ENCODE measurements at places on chromosomes 5 and 9.

DNA sequence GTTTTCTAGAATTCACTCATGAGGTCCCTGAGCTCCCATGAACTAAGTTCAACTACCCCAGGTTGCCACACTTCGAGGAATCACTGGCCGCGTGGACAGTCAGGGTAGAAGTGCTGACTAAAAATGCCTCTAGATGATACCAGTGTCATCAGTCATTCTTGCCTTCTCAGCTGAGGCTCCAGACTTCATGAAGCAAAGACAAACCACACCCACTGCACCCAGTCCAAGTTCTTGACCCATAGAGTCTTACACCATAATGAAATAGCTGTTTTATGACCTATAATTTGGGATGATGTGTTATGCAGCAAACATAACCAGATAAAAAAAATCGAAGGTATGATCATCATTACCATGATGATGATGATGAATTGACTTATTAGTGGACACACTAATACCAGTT is 632.9 kb upstream of the TLE4 start:
- DNase-seq: no peak

- DNase-seq: no peak
Observed at GRCh38 chr5:157290156-157290980, 24.4 kb downstream of the CYFIP2 start.

DNA sequence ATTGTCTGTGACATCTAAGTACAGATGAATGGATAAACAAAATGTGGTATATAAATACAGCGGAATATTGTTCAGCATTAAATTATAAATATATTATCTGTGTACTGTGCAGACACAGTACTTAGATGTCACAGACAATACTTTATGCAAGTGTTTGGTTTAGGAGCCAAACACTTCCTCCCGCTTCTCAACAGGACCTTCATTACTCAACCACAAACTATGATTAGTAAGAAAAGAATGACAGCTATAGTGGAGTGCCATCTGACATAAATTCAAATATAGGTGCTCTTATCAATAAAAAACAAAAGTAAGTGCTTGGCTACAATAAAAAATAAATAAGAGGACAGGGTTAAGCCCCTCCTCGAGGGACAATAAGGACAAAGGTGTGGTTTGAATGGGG is 38.9 kb upstream of the STX17 start:
- no peak for DNase-seq

GRCh38 chr5:126973193-126973592 is 57.2 kb downstream of the MARCHF3 start:
- no peak for DNase-seq

DNA sequence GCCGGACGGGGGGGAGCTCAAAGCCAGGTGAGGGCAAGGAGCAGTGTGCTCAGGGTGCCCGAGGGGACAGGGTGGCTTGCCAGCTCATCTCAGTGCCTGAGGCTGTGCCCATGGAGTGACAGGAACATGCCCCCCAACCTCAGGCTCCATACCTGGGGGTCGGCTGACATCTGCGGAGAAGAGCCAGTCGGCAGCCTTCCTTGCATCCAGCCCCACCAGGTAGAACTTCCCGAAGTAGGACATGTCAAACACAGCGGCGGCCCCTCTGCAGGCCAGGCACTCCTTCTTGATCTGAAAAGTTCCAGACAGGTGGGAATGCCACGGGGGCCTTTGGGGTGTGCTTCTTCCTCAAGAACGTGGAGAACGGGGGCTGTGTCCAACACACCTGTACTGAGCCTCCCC is 42.1 kb downstream of the SARDH start:
- no peak for DNase-seq

- peak; percentile 77 for DNase-seq
Observed at GRCh38 chr9:71120501-71121247, 747 bp downstream of the TRPM3 start.

DNA sequence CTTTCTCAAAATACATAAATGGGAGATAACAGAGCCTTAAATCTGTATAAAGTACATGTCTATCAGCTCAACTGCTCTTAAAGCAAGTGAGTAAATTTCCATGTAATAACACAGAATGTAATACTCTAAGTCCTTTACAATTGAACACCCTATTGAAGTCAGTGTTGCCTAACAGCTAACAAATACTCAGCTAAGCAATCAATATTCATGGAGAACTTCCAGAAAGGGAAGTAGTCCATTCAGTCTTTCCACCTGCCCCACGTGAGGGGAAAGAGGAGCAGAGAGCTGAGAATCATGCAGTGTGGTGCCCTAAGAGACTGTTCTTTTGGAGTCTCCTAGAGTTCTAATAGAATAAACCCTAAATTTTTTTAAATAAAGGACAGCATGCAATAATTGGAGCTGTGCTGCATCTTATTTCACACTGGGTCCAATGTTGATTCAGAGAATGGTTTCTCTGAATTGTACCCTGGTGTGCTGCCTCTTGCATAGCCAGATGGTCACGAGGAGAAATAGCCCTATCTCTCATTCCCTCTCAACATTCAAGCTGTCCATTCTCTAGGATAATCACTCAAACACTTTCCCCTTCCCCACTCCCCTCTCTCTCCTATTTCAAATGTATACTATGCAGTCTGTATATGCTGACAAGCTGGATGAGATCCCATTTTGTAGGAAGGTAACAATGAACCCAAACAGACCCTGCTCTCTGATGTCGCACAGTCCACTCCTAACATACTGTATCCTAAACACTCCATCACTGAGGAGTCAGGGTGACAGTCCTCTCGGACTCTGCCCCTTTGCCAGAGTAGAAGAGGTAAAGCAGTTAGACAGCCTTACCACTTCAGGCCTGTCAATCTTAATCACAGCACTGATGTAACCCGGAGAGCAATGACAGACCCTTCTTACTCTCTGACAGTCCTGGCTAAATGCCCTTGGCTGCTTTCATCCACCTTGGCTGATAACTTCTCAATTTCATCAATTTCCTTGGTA is 134.8 kb downstream of the EPB41L4A start:
- no peak for DNase-seq

GRCh38 chr9:72589667-72590521 is 68.5 kb downstream of the TMC1 start:
- DNase-seq: no peak

DNA sequence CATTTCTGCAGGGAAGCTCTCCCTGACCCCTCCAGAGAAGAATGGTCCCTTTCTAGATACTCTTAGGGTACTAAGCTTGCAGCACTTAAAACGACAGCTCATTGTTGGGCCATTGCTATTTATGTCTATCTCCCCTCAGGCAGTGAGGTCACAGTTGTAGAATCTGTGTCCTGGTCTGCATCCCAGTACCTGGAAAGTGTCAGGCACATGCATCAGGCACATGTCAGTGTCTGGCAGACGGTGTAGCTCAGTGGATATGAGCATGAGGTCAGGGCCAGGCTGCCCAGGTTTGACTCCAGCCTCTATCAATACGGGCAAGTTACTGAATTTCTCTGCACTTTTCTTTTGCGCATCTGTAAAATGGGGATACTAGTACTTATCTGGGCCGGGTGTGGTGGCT is 22.2 kb upstream of the EEIG1 start:
- DNase-seq: no peak

- no peak for DNase-seq
Observed at GRCh38 chr5:147065071-147065470, 169.8 kb upstream of the STK32A start.

DNA sequence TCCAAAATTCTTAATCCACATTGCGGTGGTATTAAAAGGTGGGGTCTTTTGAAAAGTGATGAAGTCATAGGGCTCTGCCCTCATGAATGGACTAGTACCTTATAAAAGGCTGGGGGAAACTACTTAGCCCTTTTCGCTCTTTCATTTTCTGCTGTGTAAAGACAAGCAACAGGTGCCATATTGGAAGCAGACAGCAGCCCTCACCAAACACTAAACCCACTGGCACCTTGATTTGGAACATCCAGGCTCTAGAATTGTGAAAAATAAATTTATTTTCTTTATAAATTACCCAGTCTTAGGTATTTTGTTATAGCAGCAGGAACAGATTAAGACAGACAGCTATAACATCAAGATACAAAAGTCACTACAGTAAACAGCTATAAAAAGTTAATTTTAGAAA is 12.8 kb downstream of the PJA2 start:
- no peak for DNase-seq

DNA sequence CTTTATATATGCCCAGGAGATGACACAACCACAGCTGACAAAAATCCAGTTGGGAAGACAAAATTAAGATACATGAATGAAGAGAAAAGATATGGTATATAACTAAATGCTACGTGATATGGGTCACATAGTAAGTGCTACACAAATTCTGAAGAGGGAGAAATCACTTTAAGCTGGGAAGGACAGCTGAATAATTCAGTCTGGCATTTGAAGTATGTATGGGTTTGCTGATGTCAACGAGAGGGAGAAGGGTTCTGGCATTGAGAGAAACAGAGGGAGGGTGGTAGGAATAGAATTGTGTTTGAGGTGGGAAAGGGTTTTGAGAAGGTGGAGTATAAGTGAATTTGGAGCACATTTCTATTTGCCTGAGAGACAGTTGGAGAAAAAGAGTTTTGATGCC is 6.7 kb upstream of the SLIT3 start:
- no peak for DNase-seq

GRCh38 chr5:130035388-130035787 is 131.1 kb downstream of the CHSY3 start:
- DNase-seq: no peak

DNA sequence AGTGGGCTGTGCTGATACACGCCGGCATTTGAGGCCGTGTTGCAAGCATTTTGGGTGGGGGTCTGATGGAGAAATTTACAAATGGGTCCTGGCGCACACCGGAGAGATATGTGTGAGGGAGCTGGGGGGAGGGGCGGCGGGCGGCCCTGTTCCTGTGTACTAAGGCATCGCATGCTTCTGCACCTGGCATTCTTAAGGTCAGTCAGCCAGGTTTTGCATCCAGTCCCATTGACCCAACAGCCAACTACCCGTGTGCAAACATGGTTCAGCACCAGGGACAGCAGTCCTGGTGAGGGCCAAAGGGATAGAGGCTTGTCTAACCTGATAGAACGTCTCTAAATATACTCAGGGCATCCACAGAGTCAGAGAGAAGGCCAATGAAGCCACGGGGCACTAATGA is 839 bp downstream of the GABRG2 start:
- no peak for DNase-seq

- no peak for DNase-seq
Observed at GRCh38 chr5:33788922-33789566, 102.7 kb downstream of the ADAMTS12 start.

DNA sequence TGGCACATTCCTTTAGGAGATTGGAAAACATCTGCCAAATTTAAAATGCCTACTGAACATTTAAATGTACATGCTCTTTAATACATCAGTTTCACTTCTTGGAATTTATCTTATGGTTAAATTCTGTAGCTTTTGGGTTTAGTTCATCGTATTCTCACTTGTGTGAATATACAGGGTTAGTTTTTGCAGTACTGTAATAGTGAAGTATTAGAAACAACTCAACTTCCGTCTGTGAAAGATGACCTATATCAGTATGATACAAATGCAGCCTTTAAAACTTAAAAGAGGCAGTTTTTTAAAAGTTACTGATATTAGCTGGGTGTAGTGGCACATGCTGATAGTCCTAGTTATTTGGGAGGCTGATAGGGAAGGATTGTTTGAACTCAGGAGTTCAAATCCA is 57.2 kb downstream of the CDC42SE2 start:
- DNase-seq: no peak

GRCh38 chr9:82513976-82514735 is 525.6 kb downstream of the SPATA31D1 start:
- no peak for DNase-seq

- no peak for DNase-seq
Observed at GRCh38 chr5:57658018-57658417, 175.4 kb upstream of the ACTBL2 start.

DNA sequence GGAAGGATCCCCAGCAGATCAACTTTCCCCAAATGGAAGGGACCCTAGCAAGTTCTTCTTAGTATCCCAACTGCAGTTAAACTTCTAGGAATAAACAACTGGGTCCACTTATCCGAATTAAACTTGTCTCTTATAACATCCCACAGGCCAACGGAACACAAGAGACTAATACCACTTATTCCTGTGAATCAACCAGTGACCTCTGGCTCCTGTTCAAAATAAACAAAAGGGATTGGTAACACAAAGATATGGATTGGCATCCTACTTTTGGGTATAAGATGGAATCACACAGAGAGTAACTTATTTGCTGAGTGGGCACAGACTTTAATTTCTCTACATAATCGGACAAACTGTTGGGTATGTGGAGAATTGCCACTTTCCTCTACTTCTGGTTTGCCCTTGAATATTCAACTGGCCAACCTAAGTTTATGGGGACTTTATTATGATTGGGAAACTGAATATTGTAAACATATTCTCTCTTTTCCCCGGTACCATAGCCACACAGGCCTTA is 12.4 kb upstream of the PAIP1 start:
- no peak for DNase-seq

GRCh38 chr9:127568618-127568970 is 43.5 kb upstream of the STXBP1 start:
- DNase-seq: no peak

- no peak for DNase-seq
Observed at GRCh38 chr9:133935328-133936005, 56.7 kb downstream of the VAV2 start.

- no peak for DNase-seq
Observed at GRCh38 chr9:83423815-83424707, 114.1 kb downstream of the FRMD3 start.

GRCh38 chr5:163506095-163506457 is 657 bp downstream of the MAT2B start:
- DNase-seq: no peak

DNA sequence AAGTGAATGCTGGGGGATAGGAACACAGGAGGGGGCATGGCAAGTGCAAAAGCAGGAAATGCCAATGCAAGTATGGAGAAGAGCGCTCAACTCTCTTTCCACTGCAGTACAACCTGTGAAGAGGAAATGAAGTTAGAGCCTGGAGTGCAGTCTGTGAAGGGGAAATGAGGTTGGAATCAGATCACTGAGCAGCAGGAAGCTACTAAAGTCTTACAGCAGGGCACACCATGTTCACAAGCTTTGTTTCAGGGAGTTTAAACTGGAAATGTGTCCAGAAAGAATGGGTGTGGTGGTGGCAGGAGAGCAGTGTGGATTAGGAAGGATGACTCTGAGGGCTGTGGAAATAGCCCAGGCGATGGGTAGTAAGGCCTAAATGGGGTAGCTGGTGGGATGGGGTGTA is 15.4 kb downstream of the ARHGEF37 start:
- no peak for DNase-seq

- DNase-seq: no peak
Observed at GRCh38 chr9:98610211-98610610, 98.5 kb downstream of the GABBR2 start.

- no peak for DNase-seq
Observed at GRCh38 chr9:89916001-89916597, 311.3 kb downstream of the GADD45G start.

DNA sequence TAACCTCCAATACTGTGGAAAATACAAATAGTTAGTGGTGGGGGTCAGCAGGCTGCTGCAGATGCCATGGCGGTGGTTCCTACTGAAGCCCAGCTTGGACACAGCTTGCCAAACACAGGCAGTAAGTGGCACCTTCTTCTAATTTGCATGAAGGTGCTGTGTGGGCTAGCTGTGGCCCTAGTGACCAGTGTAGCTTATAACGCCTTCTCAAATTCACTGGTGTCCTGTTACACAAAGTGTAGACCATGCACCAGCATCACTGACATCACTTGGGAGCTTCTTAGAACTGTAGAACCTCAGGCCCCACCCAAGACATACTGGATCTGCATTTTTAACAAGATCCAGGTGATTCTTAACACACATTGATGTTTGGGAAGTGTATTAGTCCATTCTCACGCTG is 58.8 kb upstream of the TGFBR1 start:
- no peak for DNase-seq

GRCh38 chr5:31986101-31986500 is 188.0 kb downstream of the GOLPH3 start:
- DNase-seq: no peak
